NCI-H1092 (cell line): ENCODE measurements at places on chromosomes 7 and 10.

- no peak for DNase-seq
These were observed 366.9 kb downstream of the PHTF2 start for GRCh38 chr7:78165454-78165853.

- DNase-seq: no peak
These were observed 114.3 kb upstream of the ODAD2 start for GRCh38 chr10:28113202-28113601.

DNA sequence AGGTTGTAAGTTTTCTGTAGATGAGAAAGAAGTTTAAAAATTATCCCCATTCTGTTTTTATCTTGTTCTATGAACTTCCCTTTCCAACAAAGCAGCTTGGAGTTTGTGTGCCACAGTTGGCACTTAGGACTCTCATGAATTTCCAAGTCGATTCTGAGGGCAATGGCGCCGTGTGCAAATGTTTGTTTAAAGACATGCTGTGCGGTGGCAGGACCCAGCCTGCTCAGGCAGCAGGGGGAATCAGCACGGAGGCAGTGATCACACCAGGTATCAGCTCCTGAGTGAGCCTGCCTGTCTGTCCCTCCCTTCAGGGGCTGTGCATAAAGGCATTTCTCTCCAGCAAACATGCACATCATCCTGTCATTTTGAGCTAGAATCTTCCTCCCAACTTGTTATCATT is 109.8 kb upstream of the WDR11 start:
- DNase-seq: no peak

DNA sequence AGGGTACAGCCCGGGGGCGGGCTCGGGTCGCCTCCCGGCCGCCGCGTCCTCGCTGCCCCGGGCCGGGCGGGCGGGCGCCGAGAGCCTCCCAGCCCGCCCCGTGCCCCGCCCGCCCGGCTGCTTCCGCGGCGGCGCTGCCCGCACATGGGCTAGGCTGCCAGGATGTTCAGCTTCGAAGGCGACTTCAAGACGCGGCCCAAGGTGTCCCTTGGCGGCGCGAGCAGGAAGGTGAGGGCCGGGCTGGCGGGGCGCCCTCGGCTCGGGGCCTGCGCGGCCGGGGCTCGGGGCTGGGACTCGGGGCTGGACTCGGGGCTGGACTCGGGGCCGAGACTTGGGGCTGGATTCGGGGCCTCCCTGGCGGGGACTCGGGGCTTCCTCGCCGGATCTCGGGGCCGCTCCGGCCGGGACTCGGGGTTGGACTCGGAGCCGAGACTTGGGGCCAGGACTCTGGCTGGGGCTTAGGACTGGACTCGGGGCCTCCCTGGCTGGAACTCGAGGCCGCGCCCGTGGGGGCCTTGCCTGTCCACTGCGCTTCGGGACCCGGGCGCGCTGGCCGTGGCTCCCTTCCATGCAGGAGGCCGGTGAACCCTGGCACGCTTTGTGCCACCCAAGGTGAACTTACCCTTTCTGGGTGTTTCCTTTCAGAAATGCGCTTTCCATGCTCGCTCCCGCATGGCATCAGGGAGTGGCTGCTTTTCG is 534 bp downstream of the UBE3C start:
- DNase-seq: no peak

DNA sequence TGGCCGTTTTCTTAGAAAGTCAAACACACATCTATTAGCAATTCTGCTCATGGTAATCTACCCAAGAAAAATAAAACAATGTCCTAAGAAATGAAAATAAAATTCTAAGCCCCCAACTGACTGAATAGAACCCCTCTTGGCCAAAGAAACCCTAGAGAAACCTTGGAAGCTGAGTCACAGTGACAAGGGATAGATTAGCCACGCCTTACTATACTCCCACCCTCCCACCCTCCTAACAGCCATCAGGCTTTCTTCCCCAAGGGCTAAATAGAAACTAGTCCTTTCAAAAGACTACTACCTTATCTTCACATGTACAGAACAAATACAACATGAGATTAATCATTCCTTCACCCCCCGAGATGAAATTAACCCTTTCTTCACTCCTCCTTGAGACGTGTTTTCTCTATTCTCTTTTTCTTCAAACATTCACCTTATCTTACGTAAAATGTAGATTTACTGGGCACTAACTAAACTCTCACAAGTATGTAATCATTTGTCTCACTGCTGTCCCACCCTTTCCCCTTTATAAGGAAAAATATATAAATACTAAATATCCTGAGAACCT is 57.5 kb downstream of the HTR7 start:
- DNase-seq: no peak

DNA sequence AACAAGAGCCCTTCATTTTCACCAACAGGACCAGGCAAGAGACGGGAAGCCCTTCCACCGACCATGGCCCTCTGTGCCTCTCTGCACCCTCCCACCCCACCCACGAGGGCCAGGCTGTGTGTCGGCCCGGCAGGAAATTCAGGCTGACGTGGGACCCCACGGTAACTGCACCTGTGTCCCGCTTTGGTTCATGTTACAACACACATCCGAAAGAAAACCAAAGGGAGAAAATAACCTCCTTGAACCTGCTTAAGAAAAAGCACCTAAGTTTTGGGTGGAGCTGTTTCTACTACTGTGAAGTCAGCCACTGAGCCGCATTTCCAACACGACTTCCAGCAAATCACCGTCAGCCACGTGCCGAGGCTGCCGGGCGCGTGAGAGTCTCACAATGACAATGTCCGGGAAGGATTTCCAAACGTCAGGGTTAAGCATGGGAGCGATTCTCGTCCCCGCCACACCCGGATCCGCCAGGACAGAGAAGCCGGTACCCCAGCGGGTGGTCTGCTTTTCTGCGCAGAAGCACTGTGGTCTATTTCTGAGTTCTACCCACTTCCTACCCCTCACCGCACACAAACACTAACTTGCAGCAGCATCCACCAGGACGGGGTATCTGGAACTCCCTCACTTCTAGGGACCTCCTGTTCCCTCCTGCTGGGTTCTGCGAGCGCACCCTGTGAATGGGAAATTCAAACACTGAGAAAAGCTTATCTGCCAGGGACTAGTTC is 36.6 kb downstream of the AMZ1 start:
- no peak for DNase-seq

DNA sequence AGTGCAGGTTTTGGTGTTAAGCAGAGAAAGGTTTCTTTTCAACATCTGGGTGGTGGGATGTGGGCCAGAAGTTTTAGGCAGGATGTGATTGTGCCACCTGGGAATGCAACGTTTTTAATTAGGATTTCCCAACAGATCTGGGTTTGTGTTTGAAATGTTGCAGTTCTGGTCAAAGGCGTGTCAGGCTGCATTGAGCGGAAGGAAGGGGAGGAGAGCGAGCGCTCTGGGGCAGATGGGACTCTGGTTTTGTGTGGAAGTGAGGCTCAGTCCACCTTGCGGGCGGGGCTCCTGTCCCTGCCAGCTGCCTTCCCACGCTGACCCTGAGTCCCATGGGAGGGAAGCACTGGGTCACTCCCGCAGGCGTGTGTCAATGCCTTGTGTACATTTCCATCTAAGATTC is 767.7 kb downstream of the KCNMA1 start:
- no peak for DNase-seq
